ENCODE measurements at places on chromosomes 12 and 14.

- no peak for DNase-seq
Measured at GRCh38 chr12:89344043-89344861, 8.0 kb downstream of the DUSP6 start.

GRCh38 chr14:74568911-74569310 is 43.1 kb downstream of the LTBP2 start:
- DNase-seq: no peak

DNA sequence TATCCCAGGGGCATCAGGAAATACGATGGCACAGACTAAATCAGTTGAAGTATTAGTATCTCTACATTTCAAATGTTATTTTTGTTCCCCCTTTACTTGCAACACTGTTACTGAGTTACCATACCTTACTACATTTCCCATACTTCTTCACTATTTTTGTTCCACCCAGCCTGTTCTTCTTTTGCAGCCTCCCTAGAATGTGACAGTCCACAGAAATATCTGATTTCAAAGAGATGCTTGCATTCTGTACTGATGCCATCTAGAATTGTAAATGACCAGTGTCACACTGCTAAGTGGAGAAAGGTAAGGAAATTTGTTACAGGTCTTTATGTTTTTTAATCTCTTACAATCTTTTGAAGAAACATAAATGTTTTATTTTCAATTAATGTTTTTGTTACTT is 279.9 kb downstream of the CCER1 start:
- no peak for DNase-seq

GRCh38 chr14:51370758-51371386 is 130.8 kb downstream of the TMX1 start:
- no peak for DNase-seq

- no peak for DNase-seq
Measured at GRCh38 chr12:20445687-20446086, 77.3 kb downstream of the PDE3A start.

DNA sequence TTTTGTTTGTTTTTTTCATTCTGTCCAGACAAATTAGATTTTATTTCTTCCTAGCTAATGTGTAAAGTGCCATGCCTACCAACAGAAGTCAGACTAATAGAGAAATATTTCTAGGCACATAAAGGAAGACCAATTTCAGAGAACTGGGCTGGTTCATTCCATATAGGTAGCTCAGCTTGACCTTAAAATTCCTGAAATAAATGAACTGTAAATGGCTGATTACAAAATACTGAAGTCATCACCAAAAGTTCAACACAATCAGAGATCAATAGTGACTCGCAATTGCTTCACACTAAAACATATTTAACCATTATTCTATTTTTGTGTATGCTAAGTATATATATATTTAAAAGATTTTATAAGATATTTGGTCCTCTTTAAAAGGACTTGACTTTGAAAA is 34.2 kb downstream of the PTPRB start:
- DNase-seq: no peak

DNA sequence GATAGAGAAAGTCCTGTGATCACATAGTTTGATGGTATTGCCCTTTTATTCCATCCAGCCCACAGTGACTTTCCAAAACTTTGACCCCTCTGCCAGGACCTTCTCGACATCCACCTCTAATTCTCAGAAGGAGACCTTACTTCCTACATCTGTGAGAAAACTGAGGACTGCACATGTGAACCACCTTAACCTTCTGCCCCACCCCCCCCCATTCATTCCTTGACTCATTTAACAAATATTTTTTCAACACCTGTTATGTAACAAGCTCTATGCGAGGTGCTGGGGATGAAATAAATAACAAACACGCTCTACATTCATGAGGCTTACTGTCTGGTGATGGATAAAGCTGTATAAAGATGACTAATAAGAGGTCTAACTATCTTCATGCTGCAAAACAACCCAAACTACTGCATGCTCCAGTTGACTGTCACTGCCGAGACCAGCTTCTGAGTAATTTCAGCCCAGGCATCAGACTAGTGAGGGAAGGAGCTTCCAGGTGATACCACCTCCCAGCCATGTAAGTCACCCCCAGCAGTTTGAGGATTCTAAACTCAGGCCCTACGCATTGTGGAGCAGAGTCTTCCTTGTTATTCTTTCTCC is 1.9 kb upstream of the HAL start:
- no peak for DNase-seq

DNA sequence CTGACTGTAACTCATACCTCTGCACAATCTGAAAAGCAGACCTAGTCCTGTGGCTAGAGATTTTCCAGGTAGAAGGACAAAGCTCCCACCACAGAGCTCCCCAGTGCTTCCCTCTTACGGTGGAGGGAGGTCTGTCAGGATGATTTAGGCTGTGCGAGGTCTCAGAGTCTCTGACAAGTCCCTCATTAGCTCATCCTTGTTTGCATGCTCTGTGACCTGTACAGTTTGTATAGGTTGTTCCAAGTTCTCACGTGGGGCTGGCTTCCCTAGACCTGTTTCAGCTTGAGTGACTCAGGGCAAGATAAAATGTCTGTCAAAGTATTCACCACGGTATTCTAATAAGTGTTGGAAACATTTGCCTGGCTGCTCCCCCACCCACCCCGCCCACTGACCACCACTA is 34.8 kb downstream of the ASCL1 start:
- no peak for DNase-seq

DNA sequence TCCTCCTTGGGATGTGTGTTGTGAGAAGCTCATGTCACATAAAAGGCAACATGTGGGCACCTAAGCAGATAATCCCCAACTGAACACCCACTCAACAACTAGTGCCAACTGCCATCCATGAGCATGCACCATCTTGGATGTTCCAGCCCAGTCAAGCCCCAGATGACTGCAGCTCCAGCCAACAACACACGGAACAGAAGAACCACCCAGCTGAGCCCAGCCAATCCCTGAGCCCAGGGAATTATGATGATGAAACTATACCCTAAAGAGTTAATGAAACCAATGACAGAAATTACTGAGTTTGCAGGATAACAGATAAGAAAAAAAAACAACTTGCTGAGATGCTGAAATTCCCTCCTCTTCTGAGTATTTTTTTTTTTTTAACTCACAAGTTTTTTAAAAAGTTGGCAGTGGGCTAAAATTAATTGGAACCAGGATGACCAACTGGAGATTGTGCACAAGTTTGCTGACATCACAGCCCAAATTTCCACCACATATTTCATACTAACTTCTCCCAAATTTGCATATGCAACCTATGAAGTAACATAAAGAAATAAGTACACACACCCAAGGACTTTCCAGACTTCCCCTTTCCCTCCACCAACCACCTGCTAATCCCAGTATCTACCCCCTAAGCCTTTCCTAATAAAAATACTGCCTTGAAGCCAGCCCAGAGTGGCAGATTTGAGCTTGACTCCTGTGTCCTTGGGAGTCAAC is 124.5 kb downstream of the KSR2 start:
- DNase-seq: no peak

- no peak for DNase-seq
Measured at GRCh38 chr12:46246021-46246700, 22.7 kb downstream of the SLC38A1 start.

DNA sequence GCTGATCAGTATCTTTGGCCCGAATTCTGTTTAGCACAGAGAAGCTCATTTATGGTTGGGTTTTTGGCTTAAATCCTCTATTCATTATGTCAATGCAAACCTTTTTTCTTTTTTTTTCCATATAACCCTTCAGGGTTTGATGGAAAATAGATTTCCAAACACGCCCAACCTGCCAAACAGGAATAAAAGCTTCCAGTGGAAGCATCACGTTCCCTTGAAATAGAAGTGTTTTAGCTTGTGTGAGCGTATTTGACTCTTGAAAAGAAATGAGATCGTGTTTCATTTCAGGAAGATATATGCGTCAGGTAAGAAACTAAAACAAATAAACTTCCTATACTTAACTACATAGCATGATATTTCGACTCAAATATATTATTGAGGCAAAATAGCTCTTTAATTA is at the start of gene PIK3C2G:
Gene PIK3C2G, plus strand, starts transcription at position 246 of the 400 bp plus-strand sequence. CDS start 20,564 bp downstream, outside the sequence.
- DNase-seq: no peak

- DNase-seq: no peak
Measured at GRCh38 chr12:57609781-57610553, 1.3 kb upstream of the ARHGEF25 start.

DNA sequence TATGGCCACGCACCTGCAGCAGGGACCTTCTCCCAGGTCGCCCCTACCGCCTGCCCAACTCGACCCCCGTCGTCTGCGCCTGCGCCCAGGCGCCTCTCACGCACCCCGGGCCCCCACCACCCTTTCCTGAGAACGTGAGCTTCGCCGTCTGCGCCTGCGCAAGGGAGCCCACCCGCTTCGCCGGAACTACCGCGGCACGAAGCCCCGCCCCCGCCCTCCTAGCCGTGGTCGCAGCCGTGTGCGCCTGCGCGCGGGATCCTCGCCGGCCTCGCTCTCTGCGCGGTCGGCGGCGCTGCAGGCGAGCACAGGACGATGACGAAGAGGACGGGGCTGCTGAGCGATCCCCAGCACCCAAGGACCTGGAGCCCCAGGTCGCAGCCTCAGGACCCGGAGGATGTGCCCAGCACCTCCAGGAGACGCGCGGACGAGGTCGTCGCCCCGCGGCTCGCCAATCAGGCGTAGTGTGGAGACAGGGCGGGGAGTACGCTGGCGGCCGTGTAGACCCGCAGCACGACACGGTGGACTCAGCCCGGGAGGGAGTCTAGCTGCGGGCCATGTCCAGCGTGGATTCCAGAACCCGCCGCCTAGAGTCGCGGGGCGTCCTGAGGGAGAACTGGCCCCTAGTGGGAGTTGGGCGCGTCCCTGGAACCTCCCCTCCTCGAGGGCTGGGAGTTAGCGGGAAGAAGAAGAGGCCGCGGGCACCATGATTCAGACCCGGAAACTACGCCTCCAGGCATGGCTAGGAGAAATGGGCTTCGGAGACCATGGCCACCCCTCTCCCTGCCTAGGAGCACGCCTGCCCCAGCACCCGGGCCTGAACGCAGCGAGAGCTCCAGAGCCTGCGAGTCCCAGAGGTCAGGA is 1120.8 kb upstream of the TMEM132C start:
- peak; percentile 59 for DNase-seq

DNA sequence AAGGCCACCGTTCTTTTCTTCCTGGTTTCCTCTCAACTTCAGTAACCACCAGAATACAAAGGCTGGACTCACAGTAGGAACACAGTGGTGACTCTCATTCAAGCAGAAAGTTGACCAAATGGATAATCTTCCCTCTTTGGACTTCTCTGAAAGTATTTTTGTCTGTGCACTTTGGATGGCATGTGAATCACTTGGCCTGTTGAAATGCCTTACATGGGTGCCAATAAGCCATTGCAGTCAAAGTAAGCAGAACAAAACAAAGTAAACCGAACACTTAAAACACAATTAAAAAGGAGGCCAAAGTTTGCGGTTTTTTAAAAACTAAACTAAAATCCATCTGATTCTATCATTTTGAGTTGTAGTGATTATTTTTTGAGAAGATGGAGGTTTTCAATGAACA is 370.1 kb upstream of the DDHD1 start:
- no peak for DNase-seq

DNA sequence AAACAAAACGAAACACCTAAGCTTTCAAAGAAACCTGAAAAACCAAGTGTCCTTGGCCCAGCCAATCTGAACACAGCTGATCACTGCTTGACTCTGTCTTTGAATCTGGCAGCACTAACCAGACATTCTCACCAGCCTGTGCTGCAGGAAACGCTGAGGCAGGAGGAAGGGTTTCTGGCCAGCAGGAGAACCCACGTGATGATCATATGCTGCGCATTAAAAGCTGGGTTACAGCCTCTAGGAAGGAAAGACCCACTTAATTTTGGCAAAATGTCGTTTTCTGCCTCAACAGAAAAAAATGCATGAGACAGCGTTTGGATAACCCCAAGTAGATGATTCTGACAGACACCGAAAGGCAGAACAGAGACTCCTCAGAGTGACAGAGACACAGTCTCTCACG is 9.8 kb downstream of the APPL2 start:
- no peak for DNase-seq

- DNase-seq: no peak
Measured at GRCh38 chr14:90551070-90551704, 154.4 kb downstream of the CALM1 start.

GRCh38 chr12:56634242-56634836 is 4.2 kb upstream of the BAZ2A start:
- peak; percentile 24 for DNase-seq

DNA sequence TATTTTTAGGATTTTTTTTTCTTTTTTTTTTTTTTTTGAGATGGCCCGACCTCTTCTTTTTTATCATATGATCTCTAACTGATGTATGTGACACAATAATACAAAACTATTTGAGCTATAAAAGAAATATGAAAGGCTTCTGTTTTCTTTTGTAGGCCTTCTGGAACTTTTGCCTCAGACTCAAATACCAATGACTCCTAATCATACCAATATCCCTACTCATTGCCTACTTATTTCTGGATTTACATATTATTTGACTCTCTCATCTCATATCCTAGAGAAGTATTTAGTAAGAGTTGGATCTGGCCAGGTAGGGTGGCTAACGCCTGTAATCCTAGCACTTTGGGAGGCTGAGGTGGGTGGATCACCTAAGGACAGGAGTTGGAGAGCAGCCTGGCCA is 12.7 kb upstream of the WDR89 start:
- DNase-seq: no peak

- DNase-seq: no peak
Measured at GRCh38 chr12:26080911-26081310, 43.9 kb downstream of the BHLHE41 start.

DNA sequence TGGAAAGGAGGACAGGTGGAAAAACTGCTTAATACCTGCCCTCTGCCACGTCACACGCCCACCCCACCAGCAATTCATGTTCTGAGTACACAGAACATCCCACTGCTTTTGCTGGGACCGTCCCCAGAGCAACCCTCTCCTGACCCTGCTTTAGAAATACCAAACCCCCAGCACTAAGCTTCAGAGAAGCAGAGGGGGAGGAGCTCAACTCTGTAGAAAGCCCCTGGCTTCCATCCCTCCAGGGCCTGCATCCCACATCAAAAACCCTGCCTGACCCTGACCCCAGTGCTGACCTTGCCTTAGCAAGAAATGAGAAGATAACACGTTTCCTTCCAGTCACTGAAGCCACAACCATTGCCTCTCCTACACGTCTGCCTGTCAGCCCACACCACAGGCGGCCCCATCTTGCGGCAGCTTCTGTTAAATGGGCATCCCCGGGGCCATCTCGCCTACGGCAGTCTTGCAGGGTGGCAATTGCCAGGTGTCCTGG is 19.7 kb downstream of the VDR start:
- peak; percentile 44 for DNase-seq

GRCh38 chr14:51293149-51293911 is 53.3 kb downstream of the TMX1 start:
- DNase-seq: no peak

DNA sequence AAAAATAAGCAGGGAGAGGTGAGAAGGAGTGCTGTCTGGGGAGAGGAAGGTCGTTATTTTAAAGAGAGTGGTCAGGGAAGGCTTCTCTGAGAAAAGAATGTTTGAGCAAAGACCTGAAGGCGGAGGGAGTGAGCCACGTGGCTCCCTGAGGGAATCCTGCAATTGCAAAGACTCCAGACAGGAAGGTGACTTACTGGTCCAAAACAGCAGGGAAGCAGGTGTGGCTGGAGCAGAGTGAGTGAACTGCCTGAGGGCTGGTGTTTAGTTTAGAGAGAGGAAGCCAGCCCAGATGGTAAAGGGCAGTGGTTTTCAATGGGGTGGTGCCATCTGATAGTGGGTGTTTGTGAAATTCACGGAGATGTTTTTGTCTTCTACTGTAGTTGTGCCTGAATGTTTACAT is 58.8 kb upstream of the LTA4H start:
- DNase-seq: no peak
